ENCODE measurements at places on chromosomes 5 and 9.

DNA sequence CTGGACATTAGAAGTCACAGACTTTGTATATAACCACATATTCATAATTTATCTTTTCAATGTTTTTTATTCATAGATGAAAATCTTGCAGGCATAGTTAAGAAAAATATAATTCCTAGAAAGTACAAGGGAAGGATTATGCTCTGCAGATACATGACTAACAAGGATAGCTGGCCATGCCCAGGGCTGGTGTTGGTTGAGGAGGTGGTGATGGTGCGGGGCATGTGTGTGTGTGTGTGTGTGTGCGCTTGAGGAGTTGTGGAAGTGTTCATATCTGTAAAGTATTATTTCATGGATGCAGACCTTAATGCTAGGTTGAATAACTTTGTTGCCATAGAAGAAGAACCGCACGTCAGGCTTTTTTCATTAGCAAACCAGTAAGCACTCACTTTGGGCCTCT lies 1.3 kb downstream of the S1PR3 start:
- no peak for DNase-seq

GRCh38 chr9:101028346-101029314 lies at the start of gene PLPPR1:
Gene PLPPR1 (plus strand): TSS chr9:101028727.
- DNase-seq: peak; percentile 73

DNA sequence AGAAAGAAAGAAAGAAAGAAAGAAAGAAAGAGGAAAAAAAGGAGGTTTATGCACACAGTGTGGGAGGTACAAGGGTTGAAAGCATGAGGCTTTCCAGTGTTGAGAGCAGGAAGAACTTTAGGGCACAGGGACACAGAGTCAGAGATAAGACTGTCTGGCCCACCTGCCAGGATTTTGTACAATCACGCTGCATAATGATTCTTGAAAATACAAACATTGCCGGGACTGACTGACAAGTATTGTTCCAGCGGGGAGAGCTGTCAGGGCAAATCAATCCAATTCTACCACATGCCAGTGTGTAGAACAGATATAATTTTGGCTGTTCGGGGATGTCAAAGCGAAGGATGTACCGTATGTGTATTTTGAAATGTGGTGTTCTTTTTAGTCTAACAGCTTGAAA lies 254.7 kb downstream of the NTRK2 start:
- DNase-seq: no peak

GRCh38 chr5:121681229-121681855 lies 170.3 kb upstream of the FTMT start:
- no peak for DNase-seq

GRCh38 chr5:1498623-1499416 lies 24.9 kb downstream of the LPCAT1 start:
- DNase-seq: no peak
